ENCODE measurements at places on chromosomes 16 and 17. TPM values are rescaled to one million over a fixed set of nuclear protein-coding genes. Genes with fewer than 3 reads are reported as not detected.

DNA sequence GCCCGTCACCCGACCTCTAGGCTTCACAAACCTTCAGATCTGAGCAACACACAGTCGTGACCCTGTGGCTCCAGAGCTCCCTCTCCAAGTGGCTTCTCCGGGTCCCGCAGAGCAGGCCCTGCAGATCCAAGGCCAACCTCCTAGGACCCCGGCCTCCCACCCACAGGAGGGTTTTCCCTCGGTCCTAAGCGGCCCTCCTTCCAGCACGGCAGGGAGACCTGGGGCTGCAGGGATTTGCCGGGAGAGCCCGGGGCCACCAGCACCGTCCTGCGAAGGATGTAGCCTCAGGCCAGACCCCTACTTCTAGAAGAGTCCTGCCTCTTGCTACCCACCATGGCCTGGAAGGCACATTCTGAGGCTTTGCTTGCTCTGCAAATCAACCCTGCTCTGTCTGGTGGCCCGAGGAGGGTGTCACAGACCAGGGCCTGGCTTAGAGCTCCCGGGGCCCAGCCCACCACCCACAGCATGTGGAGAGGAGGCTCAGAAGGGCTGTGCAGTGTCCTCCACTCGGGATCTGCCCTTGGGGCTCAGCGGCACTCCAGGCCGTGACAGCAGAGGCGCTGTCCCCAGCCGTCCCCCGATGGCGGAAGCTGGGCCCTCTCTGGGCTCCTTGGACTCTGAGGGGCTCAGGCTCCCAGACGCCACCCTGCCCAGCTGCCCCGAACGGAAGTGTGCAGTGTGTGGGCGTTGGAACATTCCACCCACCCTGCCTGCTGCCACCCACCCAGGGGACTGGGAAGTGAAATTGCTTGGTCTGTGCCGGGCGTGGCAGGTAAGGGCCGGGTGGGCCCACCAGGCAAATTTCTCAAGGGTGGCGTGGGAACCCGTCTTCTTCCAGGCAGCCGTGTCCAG, 28.8 kb upstream of the ACSF3 start:
- no peak for DNase-seq

DNA sequence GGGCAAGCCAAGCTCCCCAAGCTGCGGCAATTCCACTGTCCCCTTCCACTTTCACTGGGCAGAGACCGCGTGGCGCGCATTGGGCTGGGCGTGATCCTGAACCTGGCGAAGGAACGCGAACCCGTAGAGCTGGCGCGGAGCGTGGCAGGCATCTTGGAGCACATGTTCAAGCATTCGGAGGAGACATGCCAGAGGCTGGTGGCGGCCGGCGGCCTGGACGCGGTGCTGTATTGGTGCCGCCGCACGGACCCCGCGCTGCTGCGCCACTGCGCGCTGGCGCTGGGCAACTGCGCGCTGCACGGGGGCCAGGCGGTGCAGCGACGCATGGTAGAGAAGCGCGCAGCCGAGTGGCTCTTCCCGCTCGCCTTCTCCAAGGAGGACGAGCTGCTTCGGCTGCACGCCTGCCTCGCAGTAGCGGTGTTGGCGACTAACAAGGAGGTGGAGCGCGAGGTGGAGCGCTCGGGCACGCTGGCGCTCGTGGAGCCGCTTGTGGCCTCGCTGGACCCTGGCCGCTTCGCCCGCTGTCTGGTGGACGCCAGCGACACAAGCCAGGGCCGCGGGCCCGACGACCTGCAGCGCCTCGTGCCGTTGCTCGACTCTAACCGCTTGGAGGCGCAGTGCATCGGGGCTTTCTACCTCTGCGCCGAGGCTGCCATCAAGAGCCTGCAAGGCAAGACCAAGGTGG, 9.8 kb downstream of the SARM1 start:
- no peak for DNase-seq

GRCh38 chr16:1614456-1615102, 2.4 kb downstream of the CRAMP1 start:
- no peak for DNase-seq

- DNase-seq: no peak
These were observed 20.1 kb upstream of the TAOK1 start for GRCh38 chr17:29369831-29370735.

The SLC47A1 gene
- 5.1 TPM for total RNA-seq

DNA sequence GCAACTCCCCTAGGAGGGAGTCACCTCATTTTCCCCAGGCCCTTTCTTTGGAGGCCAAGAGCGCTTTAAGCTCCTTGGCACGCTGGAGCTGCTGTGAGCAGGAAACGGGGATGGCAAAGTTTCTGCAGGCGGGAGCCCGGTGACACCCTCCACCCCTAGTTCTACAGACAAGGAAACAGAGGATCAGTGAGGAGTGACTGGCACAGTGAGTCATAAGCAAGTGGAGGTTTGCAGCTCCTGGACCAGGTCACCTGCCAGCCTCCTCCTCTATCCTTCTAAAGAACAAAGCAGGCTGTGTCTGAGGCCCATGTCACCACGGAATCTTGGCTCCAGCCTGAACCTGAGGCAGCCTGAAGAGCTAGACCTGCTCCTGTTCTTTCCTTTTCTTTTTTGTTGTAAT, 141.9 kb downstream of the TMEM132E start:
- no peak for DNase-seq

Measured in omental fat pad (tissue), 4 donors.